ENCODE measurements at places on chromosomes 7 and 10.

DNA sequence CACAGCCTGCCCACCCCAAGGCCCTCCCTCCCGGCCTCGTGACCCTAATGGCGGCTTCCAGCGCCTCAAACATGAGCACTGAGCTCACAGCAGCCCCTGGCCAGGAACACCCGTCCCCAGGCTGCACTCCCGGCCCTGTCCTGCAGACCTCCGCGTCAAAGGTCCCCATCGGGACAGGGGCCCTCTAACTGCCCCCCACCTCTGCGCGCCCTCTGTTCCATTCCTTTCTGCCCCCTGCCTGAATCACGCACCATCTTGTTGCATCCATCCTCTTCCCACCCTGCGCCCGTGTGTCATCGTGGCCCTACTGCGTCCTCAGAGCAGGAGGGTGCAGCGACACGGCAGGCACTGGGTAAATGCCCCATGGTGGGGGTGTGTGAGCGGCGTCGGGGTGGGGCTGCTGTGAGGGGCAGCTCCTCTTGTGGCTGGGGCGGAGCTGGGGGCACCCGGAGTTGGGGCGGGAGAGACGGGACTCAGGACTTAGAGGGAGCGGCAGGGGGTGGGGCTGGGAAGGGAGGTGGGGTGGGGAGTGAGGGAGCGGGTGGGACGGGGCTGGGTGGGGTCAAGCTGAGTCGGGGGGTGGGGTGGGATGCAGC is 13.4 kb downstream of the SLC29A4 start:
- DNase-seq: no peak

GRCh38 chr7:45898222-45898621 is 9.9 kb downstream of the IGFBP1 start:
- no peak for DNase-seq

- no peak for DNase-seq
These were observed 126.7 kb upstream of the CXCL12 start for GRCh38 chr10:44511601-44512000.

DNA sequence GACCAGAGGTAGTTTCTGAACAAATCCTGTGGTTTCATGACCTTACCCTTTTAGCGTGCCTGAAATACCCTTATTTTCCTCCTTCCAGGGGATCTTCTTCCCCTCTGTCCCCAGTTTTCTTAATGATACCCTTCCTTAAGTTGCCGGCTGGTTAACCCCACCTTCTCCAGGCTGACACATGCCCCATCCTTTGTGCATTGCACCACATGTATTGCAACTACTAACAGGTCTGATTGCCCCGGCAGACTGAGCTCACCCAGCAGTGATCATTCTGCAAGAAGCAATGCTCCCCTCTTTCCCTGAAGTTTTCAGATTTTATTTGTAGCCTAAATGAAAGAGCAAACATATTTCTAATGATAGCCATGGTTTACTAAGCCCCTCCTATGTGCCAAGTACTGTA is 108.2 kb downstream of the HIP1 start:
- DNase-seq: no peak

DNA sequence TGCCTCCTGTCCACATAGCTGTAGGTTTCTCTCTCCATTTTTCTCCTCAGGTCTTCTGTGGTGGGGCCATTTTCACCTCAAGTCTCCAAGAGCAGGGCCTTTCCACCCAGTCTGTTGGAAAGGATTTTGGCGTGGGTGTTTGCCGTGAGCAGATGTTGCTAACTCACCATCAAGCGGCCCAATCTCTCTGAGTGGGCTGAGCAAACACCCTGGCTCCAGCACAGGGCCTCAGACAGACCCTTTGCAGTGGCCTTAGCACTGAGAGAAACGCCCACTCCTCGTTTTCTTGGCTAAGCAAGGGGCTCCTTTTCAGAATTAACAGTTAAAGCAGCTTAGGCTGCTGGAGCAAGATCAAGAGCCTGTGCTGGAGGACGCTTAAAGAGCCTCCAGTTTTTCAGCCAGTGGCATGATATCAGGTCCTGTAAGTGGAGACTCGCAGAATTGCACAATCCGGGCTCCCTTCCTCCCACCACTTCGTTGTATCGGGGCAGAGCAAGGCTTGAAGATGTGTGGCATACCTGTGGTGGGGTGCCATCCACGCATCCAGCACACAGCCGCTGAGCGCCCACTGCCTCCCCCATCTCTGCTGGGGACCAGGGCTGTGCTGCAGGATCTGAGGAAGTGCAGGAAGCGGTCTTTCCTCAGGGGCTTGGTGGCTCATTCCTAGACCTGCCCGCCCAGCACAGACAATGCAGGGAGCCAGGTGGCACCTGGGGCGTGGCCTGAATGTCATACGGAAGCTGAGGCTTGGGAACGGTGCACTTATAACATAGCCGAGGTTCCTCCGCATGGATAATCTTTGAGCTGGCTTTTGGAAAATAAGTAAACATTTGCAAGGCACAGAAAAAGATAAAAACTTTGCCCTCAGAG is 142.7 kb downstream of the ADARB2 start:
- DNase-seq: no peak

DNA sequence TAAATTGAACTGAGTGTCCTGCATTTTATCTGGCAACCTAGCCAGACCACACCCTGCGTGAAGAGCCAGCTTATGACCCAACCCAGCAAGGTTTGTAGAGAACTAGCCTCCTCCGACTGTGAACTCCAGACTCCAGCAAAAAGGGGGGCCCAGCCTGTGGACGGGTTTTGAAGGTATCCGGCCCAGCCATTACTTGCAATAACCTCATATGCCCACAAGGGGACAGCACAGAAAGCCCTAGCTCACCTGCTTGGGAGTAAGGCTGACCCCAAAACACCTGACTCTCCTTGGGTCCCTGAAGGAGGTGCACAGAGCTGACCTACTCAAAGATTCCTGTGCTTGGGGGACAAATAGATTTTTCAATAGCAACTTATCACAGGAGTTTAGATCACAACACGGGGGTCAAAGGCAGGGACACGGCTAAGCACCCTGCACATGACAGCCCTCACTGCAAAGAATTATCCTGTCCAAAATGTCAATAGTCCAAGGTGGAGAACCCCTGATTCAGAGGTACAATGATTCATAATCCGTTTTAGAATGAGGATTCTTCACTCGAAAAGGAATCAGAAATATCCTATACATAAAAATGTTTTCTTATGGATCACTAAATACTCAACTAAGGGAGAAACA is 4.6 kb downstream of the TRPV6 start:
- no peak for DNase-seq

DNA sequence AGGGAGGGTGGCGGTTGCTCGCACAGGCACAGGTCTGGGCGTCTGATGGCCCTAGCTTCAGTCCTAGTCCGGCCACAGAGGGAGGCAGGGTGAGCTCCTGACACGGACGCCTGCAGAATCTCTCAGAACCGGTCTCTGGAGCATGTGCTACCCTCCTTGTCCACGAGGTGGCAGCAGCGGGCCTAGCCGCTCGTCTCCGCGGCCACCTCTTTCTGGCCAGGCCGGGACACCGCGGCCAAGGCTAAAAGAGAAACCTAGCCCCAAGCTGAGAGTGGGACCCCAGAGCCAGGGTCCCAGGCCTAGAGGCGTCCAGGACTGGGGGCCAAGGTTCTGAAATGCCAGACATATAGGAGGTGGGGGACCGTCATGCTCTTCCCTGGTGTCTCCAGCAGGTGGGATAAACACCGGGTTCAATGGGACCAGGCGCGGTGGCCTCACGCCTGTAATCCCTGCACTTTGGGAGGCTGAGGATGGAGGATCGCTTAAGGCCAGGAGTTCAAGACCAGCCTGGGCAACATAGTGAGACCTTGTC is 3.2 kb upstream of the LAT2 start:
- no peak for DNase-seq

GRCh38 chr7:101166909-101167644 is 1.7 kb upstream of the VGF start:
- DNase-seq: no peak
